ENCODE measurements at places on chromosomes 11 and 22.

DNA sequence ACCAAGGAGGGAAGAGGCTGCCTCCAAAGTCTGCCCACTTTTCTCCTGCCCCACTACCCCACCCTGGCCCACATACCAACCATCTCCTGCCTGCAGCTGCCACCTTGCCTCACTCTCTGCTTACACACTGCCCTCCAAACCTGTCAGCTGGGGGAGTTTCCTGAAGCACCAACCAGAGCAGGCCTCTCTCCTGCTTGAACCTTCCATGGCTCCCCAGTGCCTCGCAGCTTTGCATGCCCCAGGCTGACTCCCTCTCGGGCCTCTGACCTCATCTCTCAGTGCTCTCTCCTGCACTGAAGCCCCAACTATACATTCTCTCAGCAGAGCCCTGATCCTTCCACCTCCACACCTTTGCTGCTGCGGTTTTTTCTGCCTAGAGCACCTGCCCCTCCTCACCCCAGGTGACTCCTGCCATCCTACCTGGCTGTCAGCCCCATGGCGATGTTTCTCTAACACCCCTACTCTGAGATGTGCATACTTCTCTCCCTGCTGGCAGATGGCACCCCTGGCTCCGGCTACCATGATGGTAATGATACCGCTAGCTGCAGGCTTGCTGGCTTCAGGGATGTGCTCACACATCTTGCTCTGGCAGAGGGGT is 43.5 kb downstream of the MN1 start:
- no peak for DNase-seq

DNA sequence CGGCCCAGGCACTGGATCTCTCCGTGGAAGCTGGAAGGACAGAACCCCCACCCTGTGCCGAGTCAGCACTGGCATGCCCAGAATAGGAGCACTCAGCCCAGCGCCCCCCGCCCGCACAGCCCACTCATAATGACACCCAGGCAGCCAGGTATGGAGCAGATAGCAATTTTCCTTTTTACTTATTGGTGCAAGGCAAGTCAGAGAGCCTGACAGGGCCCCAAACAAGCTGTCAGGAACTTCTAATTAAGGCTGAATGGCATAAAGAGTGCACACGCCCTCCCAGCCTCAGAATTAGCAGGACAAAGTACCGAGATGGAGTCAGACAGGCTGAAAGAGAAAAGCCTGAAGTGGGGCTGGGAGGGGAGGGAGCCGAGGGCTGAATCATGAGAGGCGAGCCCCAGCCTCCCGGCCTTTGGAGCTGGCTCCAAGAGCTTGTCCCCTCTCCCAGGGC is 76.9 kb downstream of the DSCAML1 start:
- no peak for DNase-seq

DNA sequence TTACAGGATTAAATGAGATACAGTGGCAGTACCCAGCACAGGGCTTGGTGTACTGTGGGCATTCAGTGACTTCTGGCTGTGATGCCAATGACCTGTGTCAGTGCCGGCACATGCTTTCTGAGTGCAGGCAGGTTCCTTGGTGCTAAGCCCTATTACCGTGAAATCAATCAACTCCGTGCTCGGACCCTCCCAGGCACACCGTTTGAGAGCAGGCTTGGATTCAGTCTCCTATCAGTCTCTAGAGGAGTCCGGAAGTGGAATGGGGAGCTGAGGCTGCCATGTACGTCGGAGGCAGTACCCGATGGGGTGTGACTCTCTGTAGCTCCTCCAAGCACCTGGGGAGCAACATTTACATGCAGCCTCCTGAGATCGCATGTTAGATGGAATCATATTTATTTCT is 42.6 kb downstream of the CACNG2 start:
- no peak for DNase-seq

DNA sequence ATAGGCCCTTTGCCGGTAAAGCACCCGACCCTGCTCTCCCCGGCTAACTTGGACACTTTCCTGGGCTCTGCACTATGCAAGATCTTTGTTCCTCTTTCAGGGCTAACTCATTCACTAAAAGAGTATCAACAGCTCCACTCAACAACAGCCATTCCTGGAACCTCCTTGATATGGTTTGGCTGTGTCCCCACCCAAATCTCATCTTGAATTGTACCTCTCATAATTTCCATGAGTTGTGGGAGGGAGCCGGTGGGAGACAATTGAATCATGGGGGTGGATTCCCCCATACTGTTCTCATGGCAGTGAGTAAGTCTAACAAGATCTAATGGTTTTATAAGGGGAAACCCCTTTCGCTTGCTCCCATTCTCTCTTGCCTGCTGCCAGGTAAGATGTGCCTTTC is 330.0 kb downstream of the TENM4 start:
- no peak for DNase-seq

GRCh38 chr22:19604711-19605268 is 80.6 kb upstream of the CLDN5 start:
- DNase-seq = no peak

GRCh38 chr11:45023065-45023365 is 72.3 kb upstream of the TP53I11 start:
- no peak for DNase-seq

GRCh38 chr22:43901976-43902643 is 10.3 kb upstream of the PNPLA5 start:
- no peak for DNase-seq

DNA sequence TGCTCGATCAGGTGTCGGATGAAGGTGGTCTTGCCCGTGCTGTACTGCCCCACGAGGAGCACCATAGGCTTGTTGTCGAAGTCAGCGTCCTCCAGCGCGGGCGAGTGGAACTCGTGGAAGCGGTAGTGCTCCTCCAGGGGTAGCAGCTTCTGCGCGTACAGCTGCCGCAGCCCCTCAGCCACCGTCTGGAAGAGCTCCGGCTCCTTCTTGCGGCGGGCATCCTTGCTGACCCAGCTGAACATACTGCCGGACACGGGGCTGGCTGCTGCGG is 263 bp downstream of the EHD1 start:
- DNase-seq = no peak

GRCh38 chr11:33128739-33129138 is 32.5 kb downstream of the CSTF3 start:
- DNase-seq = no peak

- DNase-seq = no peak
Measured at GRCh38 chr11:94732617-94733281, 35.4 kb upstream of the AMOTL1 start.

DNA sequence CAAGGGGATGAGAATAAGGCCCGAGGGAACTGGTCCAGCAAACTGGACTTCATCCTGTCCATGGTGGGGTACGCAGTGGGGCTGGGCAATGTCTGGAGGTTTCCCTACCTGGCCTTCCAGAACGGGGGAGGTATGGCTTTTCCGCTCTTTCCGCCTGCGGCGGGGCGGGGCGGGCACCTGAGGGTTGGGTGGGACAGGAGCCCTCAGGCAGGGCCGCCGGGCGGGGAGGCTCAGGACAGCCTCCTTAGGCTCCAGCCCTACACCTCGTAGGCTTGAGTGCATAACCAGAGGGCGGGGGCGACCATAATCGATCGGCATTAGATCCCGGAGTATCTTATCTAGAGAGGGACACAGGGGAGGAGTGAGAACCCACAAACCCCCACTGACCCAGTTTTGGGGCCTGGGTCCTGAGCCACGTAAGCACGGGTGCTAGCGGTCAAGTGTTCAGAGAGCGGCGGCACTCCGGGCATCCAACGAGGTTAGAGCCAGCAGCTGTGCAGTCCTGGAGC is 4.9 kb downstream of the SLC6A5 start:
- DNase-seq = no peak

GRCh38 chr22:24585927-24586546 is 6.8 kb downstream of the LRRC75B start:
- no peak for DNase-seq

Data from NCI-H187 treated with DMSO at 0.1 percent for 48 hours (cell line).